ENCODE measurements at places on chromosomes 3 and 15.

GRCh38 chr3:36065321-36065720 lies 315.0 kb upstream of the STAC start:
- no peak for DNase-seq

DNA sequence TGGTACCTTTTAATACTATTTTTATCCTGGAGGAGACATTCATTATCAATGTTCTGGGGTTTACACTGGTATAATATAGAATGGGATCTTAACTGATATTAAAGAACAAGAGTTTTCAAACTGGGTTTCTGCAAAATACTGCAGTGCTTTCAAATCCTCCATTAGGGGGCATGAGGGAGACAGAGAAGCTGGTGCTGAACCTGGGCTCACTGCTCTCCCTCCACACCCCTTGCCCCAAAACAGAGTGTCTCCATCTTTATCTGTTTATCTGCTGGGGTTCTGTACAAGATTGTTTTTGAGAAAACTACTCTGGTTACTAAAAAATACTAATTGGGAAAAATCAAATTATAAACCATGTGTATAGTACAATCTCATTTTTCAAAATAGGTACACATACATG lies 41.7 kb downstream of the CADPS start:
- no peak for DNase-seq

GRCh38 chr15:28892789-28893610 lies 7.2 kb downstream of the APBA2 start:
- no peak for DNase-seq

DNA sequence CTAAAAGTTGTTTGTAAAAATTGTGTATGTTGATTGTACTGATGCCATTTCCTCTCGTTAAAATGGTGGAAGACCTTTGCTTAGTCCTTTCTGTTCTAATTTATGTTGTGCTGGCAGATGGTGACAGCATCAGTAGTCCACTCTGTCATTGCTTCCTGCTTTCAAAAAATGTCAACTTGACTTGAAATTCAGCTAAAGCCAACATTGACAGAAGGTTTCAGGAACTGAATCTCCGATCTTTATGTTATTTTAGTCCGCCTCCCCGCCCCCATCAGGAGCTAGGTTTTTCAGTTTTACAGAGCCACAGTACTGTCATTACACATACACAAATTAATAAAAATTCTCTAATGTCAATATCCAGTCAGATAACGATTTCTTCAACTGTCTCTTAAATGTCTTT lies 1.5 kb downstream of the CEP63 start:
- DNase-seq = no peak

DNA sequence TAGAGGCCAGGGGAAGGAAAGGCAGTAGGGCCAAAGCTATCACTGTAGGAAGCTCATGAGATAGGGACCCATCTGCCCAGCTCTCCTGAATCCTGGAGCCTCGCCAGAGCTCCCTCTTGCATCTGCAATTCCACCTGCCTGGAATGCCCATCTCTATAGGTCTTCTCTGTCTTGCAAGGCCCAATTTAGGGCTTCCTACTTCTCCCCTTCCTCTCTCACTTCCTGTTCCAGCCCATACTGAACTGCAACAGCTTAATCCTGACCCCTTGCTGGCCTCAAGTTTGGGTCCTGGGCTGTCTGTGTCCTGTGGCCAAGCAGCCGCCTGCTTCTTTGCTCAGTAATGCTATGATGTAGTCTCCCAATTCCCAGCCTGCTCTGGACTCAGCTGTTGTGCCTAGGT lies 3.6 kb upstream of the PTPN23 start:
- no peak for DNase-seq

DNA sequence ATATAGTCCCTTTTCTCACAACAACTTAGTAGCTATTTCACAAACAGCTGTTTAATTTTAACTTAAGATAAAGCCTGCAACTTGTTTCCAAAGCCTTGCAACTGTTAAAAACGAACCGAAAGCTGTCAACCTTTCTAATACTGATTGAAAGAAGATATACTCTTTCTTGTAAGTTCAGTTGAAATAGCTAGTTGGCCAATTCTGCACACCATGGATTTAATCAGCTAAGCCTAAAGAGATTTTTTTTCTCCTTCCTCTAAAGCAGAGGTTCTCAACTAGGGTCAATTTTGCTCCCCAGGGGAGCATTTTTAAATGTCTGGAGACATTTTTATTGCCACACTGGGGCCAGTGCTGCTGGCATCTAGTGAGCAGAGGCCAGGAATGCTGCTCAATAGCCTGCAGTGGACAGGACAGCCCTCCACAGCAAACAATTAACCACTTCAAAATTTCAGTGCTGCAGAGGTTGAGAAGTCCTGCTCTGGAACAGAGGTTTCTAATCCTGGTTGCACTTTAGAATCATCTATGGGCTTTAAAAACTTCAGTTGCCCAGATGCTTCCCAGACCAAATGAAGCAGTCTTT lies 26.2 kb downstream of the MINDY4B start:
- DNase-seq = no peak

DNA sequence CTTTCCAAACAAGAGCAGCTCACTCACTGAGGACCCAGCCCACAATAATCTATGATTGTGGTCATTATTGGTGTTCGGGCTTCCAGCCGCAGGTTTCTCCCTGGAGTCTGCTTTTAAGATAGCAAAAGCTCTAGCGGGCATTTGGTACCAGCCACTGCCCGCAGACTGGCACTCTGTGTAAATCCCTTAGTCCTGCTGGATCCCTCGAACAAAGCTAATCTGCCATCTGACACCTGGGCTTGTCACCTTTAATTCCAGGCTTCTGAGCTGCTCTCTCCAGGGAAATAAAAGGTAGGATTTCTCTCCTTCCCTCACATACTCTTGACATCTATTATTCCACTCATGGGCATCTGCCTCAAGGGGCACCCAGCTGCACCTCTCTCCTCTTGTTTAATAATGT lies 158.7 kb downstream of the PDCD6IP start:
- DNase-seq = no peak

Data from C1 segment of cervical spinal cord (tissue), 14 donors.